ENCODE measurements at places on chromosomes 12 and 14.

GRCh38 chr12:106903241-106903945, 52.3 kb upstream of the TMEM263 start:
- no peaks in the 10 kb centered on the region for H3K27me3 ChIP-seq
- H3K4me1 ChIP-seq, result no peaks in the 10 kb centered on the region
- H3K36me3 ChIP-seq, result no peaks in the 10 kb centered on the region

- no peaks in the 10 kb centered on the region for H3K36me3 ChIP-seq
- H3K27ac ChIP-seq, result no peak overlapping the region
- no peaks in the 10 kb centered on the region for H3K27me3 ChIP-seq
- H3K4me3 ChIP-seq, result no peak overlapping the region
- no peak for DNase-seq
- peaks cover 12% of the 10 kb centered on the region for H3K4me1 ChIP-seq
Measured at GRCh38 chr14:72879431-72879830, 14.5 kb downstream of the DPF3 start.

DNA sequence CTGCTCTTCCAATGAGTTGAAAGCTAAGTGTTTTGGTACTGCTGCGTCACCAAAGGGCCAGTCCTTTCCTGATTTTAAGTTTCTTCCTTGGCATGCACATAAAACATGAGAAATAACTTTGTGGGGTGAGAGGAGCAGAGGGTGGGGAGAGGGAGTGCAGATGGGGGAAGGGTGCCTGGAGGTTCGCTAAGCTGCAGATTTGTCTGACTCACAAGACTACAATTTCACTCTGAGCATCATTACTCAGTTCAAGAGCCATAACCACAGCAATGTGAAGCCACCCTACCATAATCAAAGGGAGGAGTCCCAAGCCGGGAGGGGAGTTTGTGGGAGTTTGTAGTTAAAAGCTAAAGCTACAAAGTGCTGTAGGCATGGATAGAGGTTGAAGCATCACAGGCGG, 136.1 kb downstream of the ANO2 start:
- H3K27me3 ChIP-seq, result no peaks in the 10 kb centered on the region
- H3K4me1 ChIP-seq, result peaks cover 20% of the 10 kb centered on the region
- no peaks in the 10 kb centered on the region for H3K36me3 ChIP-seq
- peak overlapping the region; percentile 35 for H3K4me3 ChIP-seq

DNA sequence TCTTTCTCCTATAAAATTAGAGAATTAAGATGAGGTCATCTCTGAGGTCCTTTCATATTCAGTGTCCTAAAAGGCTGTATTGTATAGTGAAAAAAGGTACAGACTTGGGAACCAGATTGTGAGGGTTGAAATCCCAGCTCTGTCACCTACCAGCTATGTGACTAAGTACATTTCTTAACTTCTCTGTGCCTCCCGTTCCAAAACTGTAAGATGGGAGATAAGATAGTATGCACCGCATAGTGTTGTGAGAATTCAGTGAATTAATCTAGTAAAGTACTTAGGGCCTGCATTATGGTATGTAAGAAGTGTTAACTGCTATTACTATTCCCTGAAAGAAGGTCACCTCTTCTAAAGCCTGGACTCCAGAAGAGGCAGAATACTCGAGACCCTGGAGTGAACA, 60.6 kb downstream of the GNG2 start:
- DNase-seq, result peak; percentile 20
- H3K4me1 ChIP-seq, result peaks cover 8% of the 10 kb centered on the region
- H3K27ac ChIP-seq, result no peak overlapping the region
- no peaks in the 10 kb centered on the region for H3K27me3 ChIP-seq

GRCh38 chr12:93745286-93745685, 68.1 kb downstream of the CRADD start:
- DNase-seq, result no peak
- H3K27me3 ChIP-seq, result no peaks in the 10 kb centered on the region
- H3K4me1 ChIP-seq, result peaks cover 10% of the 10 kb centered on the region
- H3K27ac ChIP-seq, result no peak overlapping the region

DNA sequence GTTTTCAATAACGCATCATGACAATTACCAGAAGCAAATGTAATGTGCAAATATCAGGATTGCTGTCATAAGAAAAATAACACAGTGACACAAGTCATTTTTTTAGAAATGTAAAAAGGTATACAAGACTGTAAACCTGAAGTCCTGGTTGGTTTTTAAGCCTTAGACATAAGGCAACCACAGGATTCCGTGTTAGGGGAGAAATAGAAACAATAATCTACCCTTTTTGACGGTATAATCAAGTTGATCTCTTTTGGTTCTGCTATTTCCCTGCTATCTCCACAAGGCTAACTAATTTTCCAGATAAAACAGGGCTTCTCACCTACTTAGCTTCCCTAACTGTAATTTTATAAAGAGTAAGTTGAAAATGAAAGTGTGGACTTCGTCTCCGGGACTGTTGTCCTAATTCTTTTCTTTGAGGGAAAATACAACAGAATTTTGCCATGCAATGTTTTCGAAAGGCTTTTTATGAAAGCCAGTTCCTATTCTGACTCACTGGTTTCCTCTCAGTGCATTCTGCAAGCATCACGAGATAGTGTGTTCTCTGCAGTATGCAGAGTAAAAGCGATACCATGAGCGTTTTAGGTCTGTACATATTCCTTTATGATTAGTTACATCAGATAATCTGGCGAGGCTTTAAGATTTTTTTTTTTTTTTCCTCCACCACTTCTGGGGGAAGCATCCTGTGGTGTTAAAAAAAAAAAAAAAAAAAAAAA, 10.6 kb downstream of the MYO1H start:
- DNase-seq, result no peak
- H3K27ac ChIP-seq, result no peak overlapping the region
- no peaks in the 10 kb centered on the region for H3K4me1 ChIP-seq
- H3K36me3 ChIP-seq, result no peaks in the 10 kb centered on the region
- no peak overlapping the region for H3K4me3 ChIP-seq

DNA sequence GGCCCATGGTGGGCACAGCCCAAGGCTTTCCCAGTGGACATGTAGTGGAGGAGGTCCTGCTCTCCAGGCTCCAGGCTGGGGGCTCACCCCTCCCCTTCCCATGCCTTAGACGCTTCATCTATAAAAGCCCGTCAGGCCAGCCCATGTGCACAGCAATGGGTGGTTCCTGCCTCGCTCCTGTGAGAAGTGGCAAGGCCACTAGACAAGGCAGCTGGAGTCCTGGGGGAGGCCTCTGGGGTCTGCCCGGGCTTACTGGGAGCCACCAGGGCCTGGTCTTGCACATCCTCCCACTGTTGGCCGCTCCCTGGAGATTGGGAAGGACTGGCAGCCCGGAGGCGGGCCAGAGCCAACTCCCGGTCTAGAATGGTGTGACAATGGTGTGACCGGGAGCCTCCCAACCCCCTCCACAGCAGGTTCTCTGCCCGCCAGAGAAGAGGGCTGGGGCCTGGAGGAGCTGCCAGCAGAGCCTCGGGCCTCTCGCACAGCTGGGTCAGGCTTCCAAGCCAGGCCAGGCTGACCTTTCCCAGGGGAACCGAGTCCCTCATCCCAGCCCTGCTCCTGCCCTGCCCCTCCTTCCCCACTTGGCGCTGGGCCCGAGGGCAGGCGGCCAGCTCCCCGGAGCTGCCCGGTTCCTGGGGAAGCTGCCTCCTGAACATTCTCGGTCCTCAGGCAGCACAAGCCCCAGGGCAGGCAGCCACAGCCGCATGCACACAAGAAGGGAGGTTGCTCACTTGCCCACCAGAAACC, 97.9 kb downstream of the RFLNA start:
- H3K27me3 ChIP-seq, result no peaks in the 10 kb centered on the region
- no peak overlapping the region for H3K4me3 ChIP-seq
- peak; percentile 53 for DNase-seq
- peak overlapping the region; percentile 96 for H3K27ac ChIP-seq
- peaks cover 4% of the 10 kb centered on the region for H3K36me3 ChIP-seq
